ENCODE measurements at places on chromosomes 2 and 18.

DNA sequence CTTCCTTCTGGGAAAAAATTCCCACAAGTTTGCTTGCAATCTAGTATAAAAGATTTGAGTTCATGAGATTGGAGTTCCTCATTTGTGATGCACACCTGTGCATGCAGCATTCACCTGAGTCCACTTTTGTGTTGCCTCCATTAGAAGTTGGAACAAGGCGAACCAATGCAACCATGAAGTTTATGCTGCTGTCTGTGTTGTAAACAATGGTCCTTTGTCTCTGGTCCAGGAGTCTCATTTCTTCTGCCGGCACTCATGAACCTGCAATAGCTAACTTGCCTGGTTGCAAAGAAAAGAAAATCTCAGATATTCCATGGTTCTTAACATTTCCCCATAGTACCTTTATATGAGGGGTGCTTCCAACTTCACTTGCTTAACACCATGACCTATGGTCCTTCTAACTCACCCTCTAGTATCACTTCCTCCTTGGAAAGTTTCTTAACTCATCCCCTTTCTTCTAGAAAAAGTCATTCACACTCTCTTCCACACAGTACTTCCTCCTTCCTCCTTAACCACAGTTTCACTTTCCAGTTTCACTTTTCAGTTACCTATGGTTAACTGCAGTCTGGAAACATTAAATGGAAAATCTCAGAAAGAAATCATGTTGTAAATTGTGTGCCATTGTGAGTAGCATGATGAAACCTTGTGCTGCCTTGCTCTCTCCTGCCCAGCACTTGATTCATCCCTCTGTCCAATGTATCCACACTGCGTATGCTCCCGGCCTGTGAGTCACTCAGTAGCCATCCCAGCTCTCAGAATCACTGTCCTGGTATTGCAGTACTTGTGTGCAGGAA lies 128.8 kb upstream of the TRIB2 start:
- peak; percentile 76 for DNase-seq

DNA sequence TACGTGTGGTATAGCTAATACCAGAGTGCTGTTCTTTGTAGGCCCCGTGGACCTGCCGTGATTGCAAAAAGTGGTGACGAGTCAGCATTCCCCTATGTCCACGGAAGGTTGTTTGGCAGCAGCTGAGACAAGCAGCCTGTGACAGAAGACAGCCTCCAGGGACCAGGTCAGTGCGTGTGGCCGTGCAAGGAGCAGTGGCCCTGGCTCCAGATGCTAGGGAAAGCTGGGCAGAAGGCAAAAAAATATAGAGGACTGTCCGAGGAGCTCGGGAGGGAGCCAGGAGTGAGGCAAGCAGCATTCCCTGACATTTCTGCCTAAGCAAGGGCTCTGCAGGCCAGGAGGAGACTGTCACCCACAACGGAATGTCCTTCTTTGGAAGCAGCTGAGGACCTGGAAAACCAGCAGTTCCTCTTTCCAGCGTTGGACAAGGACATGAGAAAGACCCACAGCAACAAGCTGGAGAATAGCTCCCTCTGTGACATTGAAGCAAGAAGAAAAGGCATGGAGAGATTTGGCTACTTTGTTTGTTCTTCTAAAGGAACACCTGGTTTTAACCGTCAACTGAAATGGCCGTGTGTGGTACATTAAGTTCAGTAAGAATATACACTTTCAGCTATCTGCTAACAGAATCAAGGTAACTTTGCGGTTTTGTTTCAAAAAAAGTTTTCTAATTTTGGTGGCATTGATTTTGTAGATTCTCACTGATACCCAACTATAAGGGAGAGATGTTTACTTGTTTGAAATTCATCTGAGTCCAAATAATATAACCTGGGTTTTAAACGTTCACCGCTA lies 58.3 kb downstream of the NPAS2 start:
- no peak for DNase-seq

GRCh38 chr2:7288484-7288883 lies 371.3 kb downstream of the RNF144A start:
- no peak for DNase-seq

GRCh38 chr2:152883951-152884487 lies 165.6 kb downstream of the ARL6IP6 start:
- no peak for DNase-seq

Data from kidney glomerular epithelial cell (primary cell).